ENCODE measurements at places on chromosomes 1 and 21. TPM values are rescaled to one million over a fixed set of nuclear protein-coding genes. Genes with fewer than 3 reads are reported as not detected.

The ROR1 gene
- total RNA-seq, result 2.7 TPM

The RORC gene
- total RNA-seq, result 1.3 TPM

The UMODL1 gene
- not detected for total RNA-seq

The BARHL2 gene
- not detected for total RNA-seq

The EFNA1 gene
- total RNA-seq, result 19.7 TPM

The SLAMF1 gene
- 0.30 TPM for total RNA-seq

The PPM1J gene
- 7.5 TPM for total RNA-seq

Measured in HCT116 (cell line).